ENCODE measurements at places on chromosomes 5 and 9. TPM values are rescaled to one million over a fixed set of nuclear protein-coding genes. Genes with fewer than 3 reads are reported as not detected.

Gene KIF4B
- total RNA-seq, result under 0.01 TPM

Gene ZNF454
- total RNA-seq, result 2.1 TPM

Gene IFNA21
- total RNA-seq, result not detected

Gene TXNDC8
- total RNA-seq, result not detected

Gene RANBP3L
- not detected for total RNA-seq

Gene TAF1L
- total RNA-seq, result not detected

Gene ORM2
- not detected for total RNA-seq

Gene IRX2
- total RNA-seq, result not detected

Gene PCSK5
- 5.7 TPM for total RNA-seq

Gene SMIM32
- not detected for total RNA-seq

Gene SPAG8
- 1.2 TPM for total RNA-seq

Gene RMRP
- total RNA-seq, result 90,129 TPM

Gene FAM221B
- total RNA-seq, result not detected

Gene FABP6
- not detected for total RNA-seq

Gene NLN
- 18.9 TPM for total RNA-seq

Gene RBM27
- total RNA-seq, result 23.0 TPM

Gene SVEP1
- 134 TPM for total RNA-seq

Gene GHR
- total RNA-seq, result 3.8 TPM

Gene RBM22
- total RNA-seq, result 15.2 TPM

Gene PCSK1
- total RNA-seq, result 1.3 TPM

Gene GABRA6
- total RNA-seq, result not detected

Gene MAT2B
- total RNA-seq, result 60.6 TPM

Gene RMND5B
- total RNA-seq, result 20.6 TPM

Gene IFNA2
- not detected for total RNA-seq

Gene SH3GL2
- not detected for total RNA-seq

Data from smooth muscle cell of bladder (primary cell).